Fibroblast of skin of back (primary cell): ENCODE measurements at places on chromosomes 5 and 9.

DNA sequence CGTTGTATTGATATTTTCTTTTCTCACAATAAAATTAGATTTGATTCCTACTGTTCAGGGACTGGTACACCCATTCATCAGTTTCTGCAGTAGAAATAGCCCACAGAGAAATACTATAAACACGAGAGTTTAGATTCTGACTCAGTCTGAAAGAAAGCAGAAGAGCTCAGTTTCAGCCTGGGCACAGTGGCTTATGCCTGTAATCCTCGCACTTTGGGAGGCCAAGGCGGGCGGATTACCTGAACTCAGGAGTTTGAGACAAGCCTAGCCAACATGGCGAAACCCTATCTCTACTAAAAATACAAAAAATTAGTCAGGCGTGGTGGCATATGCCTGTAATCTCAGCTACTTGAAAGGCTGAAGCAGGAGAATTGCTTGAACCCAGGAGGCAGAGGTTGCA is 8.6 kb downstream of the ITK start:
- DNase-seq = no peak

DNA sequence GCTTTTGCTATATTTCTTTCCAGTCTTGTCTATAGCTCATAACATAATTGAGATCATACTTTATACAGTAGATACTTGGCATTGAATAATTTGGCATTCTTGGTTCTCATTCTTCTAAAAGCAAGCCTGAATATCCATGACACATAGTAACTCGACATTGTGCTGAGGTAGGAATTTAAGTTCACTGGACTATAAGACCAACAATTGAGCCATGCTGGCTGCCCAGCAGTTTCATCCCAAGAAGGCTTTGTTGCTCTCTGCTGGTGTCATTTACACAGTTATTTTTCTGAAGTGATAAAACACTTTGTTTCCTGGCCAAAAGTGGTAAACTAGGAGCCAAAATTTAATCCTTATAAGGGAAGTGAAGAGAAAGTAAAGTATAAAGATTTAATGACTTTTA is 192.0 kb downstream of the ADAMTSL1 start:
- DNase-seq = peak; percentile 18

DNA sequence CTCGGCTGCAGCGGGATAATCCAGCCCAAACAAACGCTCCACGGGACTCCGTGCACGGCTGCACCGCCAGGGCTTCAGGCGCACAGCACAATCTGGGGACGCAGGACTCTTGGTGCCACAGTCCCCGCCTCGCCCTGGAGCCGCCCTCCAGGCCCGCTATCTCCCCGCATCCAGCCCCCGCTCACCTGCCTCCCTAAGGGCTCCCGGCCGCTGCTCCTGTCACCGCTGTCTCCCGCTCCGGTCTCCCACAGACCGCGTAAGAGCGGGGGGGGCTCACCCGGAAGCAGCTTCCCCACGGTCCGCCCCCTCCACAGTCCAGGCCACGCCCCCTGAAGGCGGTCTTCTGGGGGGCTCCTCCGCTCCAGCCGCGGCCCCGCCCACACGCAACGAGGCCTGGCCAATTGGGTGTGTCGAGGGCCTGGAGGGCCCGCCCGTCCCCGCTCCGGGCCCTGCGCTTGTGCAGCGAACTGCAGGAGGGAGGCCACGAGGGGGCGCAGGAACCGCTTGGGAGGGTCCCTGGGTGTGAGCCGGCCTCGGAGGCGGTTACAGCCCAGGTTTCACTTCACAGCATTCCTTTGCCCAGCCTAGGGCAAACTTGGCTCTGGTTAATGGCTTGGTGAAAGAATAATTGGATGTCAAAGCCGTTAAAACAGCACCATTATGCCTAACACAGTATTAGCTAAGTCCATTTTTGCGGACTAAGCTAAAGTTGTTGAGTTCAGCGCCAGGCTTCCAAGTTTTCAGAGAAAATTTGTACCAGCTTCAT is at the start of gene ALAD:
Gene ALAD (minus strand): TSS at position 258 of the 766 bp plus-strand sequence. CDS start 7,725 bp downstream, outside the sequence.
- DNase-seq = peak; percentile 98

DNA sequence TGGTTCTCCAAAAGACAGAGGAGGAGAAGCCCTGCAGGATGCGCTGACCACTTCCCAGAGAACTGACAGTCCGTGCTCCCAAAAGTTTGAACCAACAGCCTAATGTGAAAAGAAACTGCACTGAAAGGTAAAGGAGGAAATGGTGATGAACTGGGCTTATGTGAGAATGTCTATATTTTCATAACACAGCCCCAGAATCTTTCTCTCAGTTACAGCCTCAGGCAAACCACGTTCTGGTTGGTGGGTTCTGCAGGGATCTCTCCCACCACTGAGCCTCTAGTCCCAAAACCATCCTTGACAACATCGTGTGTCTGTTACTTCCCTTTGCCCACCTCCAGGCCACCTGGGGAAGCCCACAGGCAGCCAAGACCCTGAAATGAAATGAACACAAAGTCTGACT is 23.9 kb downstream of the SPARC start:
- no peak for DNase-seq

GRCh38 chr5:176662371-176663333 is 15.4 kb downstream of the TSPAN17 start:
- no peak for DNase-seq

- DNase-seq = no peak
Measured at GRCh38 chr5:4424895-4425294, 715.2 kb upstream of the ADAMTS16 start.

GRCh38 chr5:171975262-171975876 is 31.1 kb downstream of the FBXW11 start:
- peak; percentile 79 for DNase-seq

DNA sequence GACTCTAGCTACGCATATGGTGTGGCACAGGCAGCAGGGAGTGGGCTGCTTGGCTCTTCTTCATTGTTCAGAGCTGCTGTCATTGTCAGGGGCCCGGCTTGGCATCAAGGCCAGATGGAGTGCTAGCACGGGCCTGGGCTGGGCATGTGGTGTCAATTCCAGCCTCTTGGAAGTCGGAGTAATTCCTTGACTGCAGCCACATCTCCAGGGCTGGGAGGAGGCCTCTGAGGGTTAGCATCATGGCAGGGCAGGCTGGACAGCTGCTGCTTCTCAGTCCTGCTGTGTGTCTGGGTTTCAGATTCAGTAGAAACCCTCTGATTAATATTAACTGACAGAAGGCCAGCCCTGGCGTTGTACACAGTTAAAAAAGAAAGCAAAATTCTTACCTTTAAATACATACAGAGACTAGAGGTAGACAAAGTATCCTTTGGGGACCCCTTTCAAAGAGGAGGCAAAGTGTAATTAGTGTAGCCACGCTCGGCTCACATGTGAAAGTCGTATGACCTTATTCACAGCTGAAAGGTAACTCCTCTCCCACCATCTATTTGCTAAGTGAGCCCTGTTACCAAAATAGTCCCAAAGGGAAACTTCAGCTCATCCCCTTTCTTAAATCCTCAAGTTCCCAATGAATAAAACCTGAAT is 126.4 kb downstream of the DOCK2 start:
- DNase-seq = peak; percentile 43

DNA sequence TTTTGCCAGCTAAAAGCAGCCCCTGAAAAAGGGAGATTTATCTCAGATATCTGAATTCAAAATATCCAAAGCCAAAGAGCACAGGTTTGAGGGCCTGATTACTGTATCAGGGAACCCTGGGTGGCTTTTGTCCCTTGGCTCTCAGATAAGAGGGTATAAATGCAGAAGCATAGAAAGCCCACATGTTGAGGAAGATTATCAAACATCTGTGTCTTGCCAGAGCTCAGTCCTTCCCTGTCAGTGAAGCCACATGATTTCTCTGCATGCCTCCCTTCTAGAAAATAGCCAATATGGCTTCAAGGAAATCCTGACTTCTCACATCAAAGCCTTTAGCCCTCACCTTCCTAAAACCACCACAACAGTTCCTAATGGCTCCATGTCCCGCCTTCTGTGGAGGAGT is 408.0 kb upstream of the DMAC1 start:
- no peak for DNase-seq

GRCh38 chr5:173538654-173539053 is 77.8 kb downstream of the BOD1 start:
- no peak for DNase-seq

GRCh38 chr5:13814301-13814700 is 130.2 kb downstream of the DNAH5 start:
- DNase-seq = peak; percentile 0

GRCh38 chr5:168176251-168176650 is 115.2 kb upstream of the WWC1 start:
- no peak for DNase-seq

- no peak for DNase-seq
Measured at GRCh38 chr5:112467485-112467884, 48.4 kb upstream of the EPB41L4A start.
